CD4-positive, CD25-positive, alpha-beta regulatory T cell (primary cell): ENCODE measurements at places on chromosomes 5 and 9.

- DNase-seq: no peak
Observed at GRCh38 chr5:15365070-15365469, 134.9 kb upstream of the FBXL7 start.

DNA sequence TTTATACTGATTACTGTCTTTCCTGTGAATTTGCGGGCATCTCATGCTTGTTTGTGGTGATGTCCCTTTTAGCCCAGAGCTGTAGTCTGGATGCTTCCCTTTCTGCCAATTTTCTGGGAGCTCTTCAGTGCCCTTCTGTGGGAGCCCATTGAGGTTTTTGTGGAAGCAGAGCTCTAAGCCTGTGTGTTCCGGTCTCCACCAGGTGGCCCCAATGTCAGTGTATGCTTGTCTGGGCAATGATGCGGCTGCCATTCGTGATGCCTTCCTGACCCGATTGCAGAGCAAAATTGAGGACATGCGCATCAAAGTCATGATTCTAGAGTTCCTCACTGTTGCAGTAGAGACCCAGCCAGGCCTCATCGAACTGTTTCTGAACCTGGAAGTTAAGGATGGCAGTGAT, 35.1 kb downstream of the SH3GLB2 start:
- peak; percentile 15 for DNase-seq

GRCh38 chr9:99071313-99072039, 33.4 kb upstream of the TGFBR1 start:
- no peak for DNase-seq

- no peak for DNase-seq
Observed at GRCh38 chr5:9392625-9393024, 153.2 kb downstream of the SEMA5A start.

DNA sequence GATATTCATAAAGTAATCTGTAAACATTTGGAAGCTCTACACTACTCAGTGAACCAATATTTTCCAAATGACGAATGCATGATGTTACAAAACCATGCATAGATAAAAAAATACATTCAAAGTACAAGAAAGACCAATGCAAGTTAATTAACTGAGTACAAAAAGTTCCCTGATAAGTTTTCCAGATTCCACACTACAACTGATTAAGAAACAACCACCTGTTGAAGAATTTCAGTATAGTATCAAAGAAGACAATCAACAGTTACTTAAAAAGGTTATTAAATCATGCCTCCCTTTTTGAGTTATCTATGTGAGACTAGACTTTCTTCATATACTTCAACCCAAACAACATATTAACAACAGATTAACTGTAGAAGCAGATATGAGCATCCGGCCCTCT, 192.4 kb downstream of the ARL15 start:
- no peak for DNase-seq

GRCh38 chr5:130213607-130214006, 309.3 kb downstream of the CHSY3 start:
- no peak for DNase-seq

- DNase-seq: peak; percentile 51
Observed at GRCh38 chr9:37531699-37532098, 44.5 kb downstream of the FBXO10 start.

- DNase-seq: no peak
Observed at GRCh38 chr5:52673495-52673894, 114.2 kb upstream of the ITGA1 start.

- DNase-seq: no peak
Observed at GRCh38 chr9:121326130-121326838, 43.8 kb downstream of the STOM start.

DNA sequence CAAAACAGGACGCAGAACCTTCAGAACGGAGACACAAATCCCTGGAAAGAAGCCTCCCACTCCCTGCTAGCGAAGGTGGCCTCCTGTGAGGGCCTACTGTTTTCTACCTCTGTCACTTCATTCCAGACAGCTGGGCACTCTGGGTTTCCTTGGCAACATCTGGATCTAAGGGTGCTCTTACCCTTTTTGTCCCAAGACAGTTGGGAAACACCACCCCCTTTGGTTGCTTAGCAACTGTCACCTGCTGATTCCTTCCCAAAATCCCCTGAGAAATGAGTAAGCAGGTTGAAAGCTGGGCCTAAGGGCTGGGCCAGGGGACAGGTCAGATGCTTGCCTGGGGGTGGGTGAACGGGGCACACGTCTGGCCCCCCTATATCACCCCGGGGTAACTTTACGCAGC, 29.4 kb downstream of the NANS start:
- DNase-seq: no peak

DNA sequence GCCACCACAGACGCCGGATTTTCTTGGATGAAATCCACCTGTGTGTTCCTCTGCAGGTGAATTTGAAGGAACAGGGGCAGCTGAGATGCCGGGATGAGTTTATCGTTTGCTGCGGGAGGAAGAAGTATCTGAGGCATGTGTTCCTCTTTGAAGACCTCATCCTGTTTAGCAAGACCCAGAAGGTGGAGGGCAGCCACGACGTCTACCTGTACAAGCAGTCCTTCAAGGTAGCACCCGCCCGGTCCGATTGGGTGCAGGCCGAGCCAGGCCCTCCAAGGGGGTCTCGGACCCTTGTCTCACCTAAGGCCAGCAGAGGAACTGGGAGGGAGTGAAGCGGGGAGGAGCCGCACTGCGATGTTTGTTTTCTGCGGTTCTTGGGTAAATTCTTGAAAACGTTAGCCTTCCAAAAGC, 18.4 kb upstream of the LRRC14B start:
- DNase-seq: no peak

GRCh38 chr9:21683484-21684175, 118.8 kb upstream of the MTAP start:
- no peak for DNase-seq

- peak; percentile 59 for DNase-seq
Observed at GRCh38 chr5:126449751-126450271, 26.6 kb downstream of the GRAMD2B start.

DNA sequence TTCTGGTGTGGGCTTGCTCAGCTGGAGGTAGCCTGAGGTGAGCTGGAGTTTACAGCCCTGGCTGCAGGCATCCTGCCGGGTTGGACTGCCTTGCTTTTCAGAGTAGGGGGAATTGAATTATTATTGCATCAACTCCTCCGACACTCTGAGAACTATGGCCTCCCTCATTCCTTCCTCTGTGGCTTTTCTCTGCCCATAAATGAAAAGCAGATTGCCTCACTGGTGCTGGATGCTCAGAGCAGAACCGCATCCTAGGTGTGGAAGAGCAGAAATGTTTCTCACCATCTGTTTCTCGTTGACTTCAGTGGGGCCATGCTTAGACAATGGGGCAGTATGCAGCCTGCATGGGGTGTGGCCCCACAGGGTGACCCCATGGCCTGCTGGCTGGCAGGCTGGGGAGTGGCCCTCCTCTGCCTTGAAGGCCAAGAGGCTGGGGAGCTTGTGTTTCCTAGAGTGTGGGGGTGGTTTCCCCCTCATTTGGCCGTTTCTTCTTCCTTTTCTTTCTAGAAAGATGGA, 27.3 kb upstream of the TGFBI start:
- no peak for DNase-seq

DNA sequence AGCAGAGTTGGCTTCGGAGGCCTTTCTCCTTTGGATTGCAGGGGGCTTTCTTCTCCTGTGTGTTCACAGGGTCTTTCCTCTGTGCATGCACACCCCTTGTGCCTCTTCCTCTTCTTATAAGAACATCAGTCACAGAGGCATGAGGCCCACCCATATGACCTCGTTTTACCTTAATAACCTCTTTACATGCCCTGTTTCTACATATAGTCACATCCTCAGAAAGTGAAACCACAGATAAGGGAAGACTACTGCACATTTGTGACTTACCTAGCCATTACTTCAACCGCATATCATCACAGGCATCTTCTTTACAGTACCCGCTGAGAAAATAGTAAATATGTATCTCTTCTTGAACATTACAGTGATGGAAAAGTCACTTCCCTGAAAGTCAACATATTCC, 204.9 kb upstream of the TARS1 start:
- no peak for DNase-seq

- no peak for DNase-seq
Observed at GRCh38 chr9:11735391-11735790, 957.8 kb upstream of the TYRP1 start.

- no peak for DNase-seq
Observed at GRCh38 chr5:111743988-111744387, 13.0 kb downstream of the NREP start.

- no peak for DNase-seq
Observed at GRCh38 chr5:150397146-150397781, 15.4 kb downstream of the CD74 start.

DNA sequence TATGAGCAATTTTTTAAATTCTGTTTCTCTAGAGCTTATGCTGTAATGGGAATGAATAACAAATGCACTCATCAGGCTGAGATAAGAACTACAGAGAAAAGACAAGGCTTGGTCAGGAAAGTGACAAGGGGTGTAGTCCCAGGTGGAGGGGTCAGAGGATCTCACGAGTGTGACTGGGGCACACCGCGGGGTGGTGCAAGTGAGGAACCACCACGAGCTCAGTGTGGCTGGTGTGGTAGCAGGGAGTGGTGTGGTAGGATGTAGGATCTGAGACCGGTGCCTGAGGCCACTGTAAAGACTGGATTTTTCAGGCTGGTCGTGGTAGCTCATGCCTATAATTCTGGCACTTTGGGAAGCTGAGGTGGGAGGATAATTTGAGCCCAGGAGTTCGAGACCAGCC, 9.0 kb downstream of the ANXA6 start:
- DNase-seq: no peak

DNA sequence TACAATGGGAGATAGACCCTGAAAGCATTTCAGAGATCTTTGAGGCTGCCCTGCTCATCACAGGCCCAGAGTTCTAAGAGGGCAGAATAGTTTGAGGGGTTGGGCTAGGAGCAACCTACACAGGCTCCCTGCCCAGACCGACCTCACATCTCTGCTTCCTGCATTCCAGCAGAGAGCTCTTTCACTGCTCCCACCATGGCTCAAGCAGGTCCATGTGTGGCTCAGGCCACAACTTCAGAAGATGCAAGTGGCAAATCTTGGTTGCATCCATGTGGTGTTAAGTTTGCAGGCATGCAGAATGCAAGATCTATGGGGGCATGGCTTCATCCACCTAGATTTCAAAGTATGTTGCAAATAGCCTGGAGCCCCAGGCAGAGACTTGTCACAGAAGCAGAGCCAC, 39.0 kb downstream of the GDA start:
- DNase-seq: no peak

GRCh38 chr5:51652980-51653379, 269.7 kb downstream of the ISL1 start:
- DNase-seq: no peak

- peak; percentile 2 for DNase-seq
Observed at GRCh38 chr9:14769230-14769571, 46.7 kb upstream of the CER1 start.

- DNase-seq: no peak
Observed at GRCh38 chr9:131517761-131518190, 13.3 kb downstream of the UCK1 start.

DNA sequence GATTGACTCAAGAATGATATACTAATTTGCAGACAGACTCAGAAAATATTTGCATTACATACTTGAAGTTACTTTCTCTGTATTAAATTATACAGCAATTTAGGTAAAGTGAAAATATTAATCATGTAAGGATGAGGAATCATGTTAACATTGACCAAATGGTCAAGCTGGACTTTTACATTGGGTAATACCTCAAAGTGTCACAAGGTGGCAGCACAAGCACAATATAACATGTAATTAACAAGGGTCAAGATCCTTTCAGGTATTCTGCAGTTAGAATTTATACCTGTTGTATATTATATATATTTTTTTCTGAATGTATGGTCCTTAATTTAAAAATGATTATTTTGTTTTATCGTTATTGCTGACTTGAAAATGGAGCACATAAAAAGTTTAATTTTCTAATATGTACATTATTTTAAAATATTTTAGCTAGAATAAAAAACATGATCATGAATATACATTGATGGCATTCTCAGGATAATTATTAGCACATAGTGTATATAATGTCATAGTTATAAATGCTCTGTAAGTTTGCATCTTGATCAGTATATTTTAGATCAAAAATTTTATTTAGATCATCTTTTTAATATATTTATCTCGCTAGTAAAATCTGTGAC, 8.6 kb downstream of the HAPLN1 start:
- no peak for DNase-seq

DNA sequence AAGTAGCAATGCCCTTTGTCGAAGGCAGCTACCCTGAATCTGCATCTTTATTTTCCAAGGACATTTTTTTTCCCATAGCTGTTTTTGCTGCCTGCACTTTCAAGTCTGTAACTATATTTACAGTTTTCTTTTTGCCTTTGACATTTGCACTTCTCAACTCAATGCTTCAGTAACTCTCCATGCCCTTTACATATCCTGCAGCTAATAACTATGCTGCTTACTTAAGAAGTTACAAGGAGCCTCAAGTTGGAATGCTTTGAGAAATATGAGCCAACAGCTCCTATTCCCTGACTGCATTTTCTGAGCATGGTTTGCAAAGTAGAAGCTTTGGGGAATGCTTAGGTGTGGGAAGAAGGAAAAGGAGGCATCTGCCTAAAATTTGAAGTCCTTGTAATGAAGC, 194.8 kb upstream of the TRPC7 start:
- no peak for DNase-seq

DNA sequence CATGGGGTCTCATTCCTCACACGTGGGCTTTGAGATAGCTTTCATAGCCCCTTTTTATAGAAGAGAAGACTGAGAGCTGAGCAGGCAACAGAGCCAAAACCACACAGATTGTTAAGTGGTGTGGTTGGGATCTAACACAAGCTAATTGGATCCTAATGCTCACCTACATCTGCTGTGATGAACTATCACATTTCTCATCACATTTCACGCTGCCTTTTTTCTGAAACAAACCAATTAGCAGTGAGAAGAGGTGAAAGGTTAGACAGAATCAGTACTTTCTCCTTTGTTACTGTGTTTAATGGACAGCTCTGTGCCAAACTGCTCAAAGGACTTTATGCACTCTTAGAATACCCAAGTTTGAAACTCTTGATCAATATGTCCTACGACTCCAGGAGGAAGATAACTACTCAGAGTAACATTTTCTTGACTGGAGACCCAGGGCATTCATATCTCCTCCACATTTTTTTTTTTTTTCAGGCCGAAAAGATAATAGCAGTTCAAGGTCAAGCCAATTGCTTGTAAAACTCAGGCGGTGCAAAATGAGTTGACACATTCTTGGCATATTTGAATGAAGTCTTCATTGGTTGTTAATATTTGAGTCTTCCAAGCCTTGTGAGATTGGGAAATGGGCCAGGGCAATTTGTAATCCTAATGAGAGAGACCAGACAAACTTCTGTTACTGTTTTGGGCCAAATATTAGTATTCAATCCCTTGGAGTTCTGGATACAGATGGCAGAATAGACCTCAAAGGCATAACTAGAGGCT, 138.4 kb downstream of the KCTD16 start:
- DNase-seq: no peak

DNA sequence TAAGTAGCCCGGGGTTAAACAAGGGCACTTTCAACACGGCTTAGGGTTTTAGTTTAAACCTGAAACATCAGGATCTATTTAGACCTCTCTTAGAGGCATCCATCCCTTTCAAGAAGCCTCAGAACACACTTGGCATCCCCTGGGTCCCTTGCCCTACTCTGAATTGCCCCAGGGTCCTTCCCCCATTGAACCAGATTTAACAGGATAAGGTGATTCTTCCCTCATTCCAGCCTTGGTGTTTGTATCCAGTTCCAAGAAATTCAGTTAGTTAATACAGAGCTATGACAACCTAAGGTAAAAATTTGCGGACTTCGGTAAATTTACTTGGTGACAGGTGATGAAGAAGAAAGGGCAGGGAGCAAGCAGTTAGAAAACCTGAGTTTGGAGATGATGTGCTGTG, 35.8 kb upstream of the GLIS3 start:
- no peak for DNase-seq
